ENCODE measurements at places on chromosomes 3 and 15.
A peak's percentile ranks its signal among the peaks of the same experiment; 100 is the strongest.

- no peak for DNase-seq
Measured at GRCh38 chr3:57281715-57282114, 10.8 kb downstream of the ASB14 start.

- peak; percentile 19 for DNase-seq
Measured at GRCh38 chr15:73239564-73240215, 129.1 kb downstream of the HCN4 start.

GRCh38 chr15:69074001-69074842 lies 59.7 kb downstream of the NOX5 start:
- DNase-seq = no peak

DNA sequence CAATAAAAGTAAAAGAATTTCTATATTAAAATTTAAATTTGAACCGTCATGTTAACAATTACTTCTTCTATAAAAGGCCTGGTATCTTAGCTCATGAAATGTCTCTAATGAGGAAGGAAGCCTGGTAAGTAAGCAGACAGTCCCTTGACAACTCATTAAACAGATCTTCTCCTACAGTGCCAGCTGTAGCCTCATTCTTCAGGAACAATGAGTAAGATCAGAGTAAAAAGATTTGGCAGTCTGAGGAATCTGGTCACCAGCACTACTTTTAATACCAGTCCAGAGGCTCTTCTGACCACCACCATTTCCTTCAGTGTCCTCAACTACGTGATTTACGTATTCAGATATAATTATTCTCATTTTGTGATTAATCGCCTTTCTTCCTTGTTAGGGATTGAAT lies 955.0 kb upstream of the ALCAM start:
- no peak for DNase-seq

DNA sequence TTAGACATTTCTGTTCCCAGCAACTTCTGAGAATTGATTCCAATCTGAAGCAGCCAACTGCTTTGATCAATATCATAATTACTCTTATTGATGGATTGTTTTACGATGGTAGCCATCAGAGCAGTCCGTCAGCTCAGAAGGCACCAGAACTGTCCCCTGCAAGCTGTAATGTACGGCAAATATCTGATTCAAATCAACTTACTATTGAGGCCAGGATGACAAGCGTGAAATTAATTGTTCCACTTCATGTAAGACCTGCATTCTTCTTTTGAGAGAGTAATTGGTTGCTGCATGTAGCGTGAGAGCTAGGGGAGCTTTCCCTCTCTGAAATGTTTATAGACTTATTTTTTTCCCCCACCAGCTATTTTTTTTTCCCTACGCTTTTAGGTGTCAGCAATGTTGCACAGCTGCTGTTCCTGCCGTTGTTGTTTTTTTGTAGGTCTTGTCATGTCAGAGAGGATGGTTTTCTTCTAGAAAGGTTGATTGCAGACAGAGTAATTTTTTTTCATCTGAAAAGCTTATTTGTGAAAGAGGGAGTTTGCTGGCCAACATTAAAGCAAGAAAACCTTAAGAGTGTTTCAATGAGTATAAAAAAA lies 134.9 kb downstream of the CACNA2D3 start:
- no peak for DNase-seq

GRCh38 chr3:15633766-15634598 lies 32.4 kb downstream of the BTD start:
- peak; percentile 58 for DNase-seq

DNA sequence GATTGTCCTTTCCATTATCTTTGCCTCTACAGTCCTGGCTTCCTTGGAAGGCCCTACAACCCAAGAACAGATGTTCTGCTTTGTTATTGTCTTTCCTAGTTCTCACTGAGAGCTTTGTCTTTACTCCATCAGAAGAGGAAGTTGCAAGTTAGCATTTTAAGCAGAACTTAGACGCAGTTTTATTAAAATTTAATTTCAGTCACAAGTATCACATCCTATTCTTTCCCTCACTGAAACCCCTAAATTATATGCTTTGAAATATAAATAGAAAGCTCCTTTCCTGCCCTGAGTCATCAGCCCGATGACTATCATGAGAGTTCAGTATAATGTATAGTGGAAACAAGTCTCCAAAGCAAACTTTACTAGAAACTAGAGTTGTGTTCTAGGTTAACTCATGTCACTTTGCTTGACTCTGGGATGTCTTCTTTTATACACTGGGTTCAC lies 291.2 kb upstream of the RBMS3 start:
- no peak for DNase-seq

DNA sequence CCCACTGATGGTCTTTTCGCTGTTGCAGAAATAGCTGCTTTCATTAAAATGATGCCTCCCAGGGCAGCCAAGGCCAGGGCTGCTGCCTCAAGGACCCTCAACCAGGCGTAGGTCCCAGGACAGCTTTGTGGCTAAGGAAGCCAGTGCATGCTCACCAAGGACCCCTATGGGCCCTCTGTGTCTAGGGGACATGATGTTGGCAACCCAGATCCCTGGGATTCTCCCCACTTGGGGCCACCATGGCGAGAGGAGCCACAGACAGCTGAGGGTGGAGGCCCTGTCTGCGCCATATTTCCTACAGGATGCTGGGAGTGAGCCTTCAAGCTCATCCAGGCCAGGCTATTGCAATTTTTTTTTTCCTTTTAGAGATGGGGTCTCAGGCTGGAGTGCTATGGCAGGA lies 137.2 kb downstream of the CHSY1 start:
- no peak for DNase-seq
